HepG2 (cell line): ENCODE measurements at places on chromosomes 11 and 22.
A peak's percentile ranks its signal among the peaks of the same experiment; 100 is the strongest.

DNA sequence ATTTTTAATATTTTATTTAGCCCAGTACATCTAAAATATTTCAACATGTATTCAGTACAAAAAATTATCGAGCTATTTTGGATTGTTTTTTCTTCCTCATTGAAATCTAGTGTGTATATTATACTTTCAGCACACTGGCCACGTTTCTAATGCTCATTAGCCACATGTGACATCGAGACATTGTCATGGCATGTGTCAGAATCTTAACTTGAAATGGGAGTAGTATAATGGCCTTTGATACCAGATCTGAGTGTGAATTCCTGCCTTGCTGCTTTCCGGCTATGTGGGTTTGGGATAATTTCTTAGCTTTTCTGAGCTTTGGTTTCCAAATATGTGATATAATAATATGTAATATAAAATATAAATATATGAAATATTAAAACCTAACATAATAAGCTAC is 54.3 kb downstream of the BCL2L13 start:
- no peak for DNase-seq
- H3K27ac ChIP-seq = no peak overlapping the region
- H3K4me1 ChIP-seq = no peaks in the 10 kb centered on the region
- H3K36me3 ChIP-seq = peaks cover 24% of the 10 kb centered on the region
- H3K27me3 ChIP-seq = no peaks in the 10 kb centered on the region
- H3K4me3 ChIP-seq = no peak overlapping the region

DNA sequence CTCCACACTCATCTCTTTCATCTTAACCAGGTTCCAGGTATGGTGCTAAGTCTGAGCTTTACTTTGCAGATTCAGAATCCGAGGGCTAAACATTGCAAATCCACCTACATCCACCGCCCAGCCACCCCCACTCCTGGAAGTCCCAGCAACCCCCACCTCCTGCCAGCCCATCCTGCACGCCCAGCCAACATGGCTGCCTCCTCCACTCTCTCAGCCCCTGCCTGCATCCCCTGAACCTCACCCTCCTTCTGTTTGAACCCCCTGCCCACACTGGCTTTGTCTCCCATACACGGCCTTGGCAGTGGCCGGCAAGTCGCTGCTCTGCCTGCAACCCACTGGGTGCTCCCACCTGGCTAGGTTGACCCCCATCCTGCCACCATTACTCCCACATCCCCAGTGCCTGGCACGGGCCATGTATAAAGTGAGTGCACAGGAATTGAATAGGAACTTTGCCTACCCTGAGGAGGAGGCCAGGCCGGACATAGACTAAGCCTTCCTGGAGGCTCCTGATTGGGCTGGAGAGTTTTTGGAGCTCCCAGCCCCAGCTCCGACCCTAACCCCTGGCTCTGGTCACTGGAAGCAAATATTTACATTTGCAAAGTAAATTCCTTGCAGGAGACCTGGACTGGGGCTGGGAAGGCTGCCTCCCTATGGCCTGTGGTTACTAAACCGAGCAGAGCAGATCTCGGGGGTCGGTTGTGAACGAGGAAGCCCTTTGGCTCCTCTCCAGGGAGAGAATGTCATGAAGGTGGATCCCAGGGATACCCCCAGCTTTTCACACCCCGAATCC is 14.4 kb downstream of the EMID1 start:
- H3K4me3 ChIP-seq = peak overlapping the region; percentile 13
- no peak overlapping the region for H3K27ac ChIP-seq
- peaks cover 42% of the 10 kb centered on the region for H3K4me1 ChIP-seq

- peaks cover 14% of the 10 kb centered on the region; the same call in 2 of the 3 replicates for H3K27me3 ChIP-seq
- peak; percentile 54 for DNase-seq
- peak overlapping the region; percentile 55 for H3K4me3 ChIP-seq
- peak overlapping the region; percentile 56 for H3K27ac ChIP-seq
- peaks cover 45% of the 10 kb centered on the region for H3K4me1 ChIP-seq
Observed at GRCh38 chr22:39534591-39535356, 2.2 kb upstream of the RPS19BP1 start.

GRCh38 chr11:106601684-106602297 is 416.5 kb downstream of the GUCY1A2 start:
- H3K27me3 ChIP-seq = no peaks in the 10 kb centered on the region
- no peak overlapping the region for H3K27ac ChIP-seq
- H3K36me3 ChIP-seq = no peaks in the 10 kb centered on the region
- no peak overlapping the region for H3K4me3 ChIP-seq
- no peak for DNase-seq
- no peaks in the 10 kb centered on the region for H3K4me1 ChIP-seq

DNA sequence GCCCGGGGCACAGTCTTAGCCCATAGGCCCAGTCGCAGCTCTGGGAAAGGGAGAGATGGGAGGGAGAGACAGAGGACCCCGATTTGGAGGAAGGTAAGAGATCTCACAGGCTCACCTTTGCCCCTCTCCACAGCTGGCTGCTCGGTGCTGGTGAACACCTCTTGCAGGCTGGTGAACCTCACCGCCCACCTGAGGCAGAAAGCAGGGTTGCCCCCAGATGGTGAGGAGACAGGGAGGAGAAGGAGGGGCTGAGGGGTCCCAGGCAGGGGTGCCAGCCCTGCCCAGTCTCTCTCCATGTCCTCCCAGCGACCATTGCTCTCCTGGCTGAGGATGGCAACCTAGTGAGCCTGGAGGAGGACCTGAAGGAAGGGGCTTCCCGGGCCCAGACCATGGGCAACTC is 1.2 kb downstream of the C22orf15 start:
- no peak overlapping the region for H3K27ac ChIP-seq
- peaks cover 1% of the 10 kb centered on the region for H3K36me3 ChIP-seq
- H3K27me3 ChIP-seq = no peaks in the 10 kb centered on the region
- DNase-seq = no peak
- peaks cover 42% of the 10 kb centered on the region for H3K4me1 ChIP-seq
